ENCODE measurements at places on chromosomes 2 and 18. TPM values are rescaled to one million over a fixed set of nuclear protein-coding genes. Genes with fewer than 3 reads are reported as not detected.

The SMARCAL1 gene
- total RNA-seq: 29.0 TPM

The CTAGE1 gene
- not detected for total RNA-seq

The NBAS gene
- 38.5 TPM for total RNA-seq

The CFAP221 gene
- not detected for total RNA-seq

The IFIH1 gene
- 26.3 TPM for total RNA-seq

GRCh38 chr2:23603156-23603555 is 218.2 kb downstream of the KLHL29 start:
- DNase-seq: no peak
- H3K27ac ChIP-seq: no peak overlapping the region
- no peaks in the 10 kb centered on the region for H3K36me3 ChIP-seq
- no peaks in the 10 kb centered on the region for H3K27me3 ChIP-seq

DNA sequence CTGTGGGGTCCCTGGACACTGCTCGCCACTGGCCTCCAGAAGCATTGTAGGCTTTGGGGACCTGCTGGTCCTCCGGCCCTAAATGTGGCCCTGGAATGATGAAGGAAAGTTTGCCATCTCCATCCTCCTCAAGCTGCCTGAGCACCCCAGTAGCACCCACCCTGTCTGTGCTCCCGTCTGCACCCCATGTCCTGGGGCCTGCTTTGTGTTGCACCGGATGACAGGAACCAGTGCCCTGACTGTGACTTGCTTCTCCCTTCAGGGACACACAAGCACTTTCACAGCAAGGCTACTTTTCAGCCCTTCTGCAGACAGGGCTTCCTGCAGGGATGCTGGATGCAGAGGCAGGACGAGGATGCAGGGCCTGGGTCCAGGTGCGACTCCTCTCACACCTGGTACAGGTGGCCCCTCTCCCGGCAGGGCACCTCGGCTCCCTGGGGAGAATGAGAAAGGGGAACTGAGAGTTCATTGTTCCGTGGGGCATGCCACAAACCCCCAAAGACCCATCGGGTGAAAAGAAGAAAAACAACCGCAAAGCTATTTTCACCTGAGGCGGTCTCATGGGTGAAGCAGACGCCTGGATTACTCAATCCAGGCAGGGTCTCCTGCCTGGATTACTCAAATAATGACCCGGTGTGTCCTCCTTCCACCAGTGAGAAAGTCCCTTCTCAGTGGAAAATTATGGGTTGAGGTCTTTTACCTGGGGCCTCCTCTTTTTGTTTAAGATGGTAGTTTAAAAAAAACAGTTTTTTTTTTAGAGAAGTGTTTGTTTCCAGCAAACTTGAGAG is 74.9 kb downstream of the LONRF2 start:
- DNase-seq: no peak
- no peak overlapping the region for H3K27ac ChIP-seq
- H3K4me1 ChIP-seq: no peaks in the 10 kb centered on the region
- H3K4me3 ChIP-seq: no peak overlapping the region
- H3K27me3 ChIP-seq: peaks cover 2% of the 10 kb centered on the region

DNA sequence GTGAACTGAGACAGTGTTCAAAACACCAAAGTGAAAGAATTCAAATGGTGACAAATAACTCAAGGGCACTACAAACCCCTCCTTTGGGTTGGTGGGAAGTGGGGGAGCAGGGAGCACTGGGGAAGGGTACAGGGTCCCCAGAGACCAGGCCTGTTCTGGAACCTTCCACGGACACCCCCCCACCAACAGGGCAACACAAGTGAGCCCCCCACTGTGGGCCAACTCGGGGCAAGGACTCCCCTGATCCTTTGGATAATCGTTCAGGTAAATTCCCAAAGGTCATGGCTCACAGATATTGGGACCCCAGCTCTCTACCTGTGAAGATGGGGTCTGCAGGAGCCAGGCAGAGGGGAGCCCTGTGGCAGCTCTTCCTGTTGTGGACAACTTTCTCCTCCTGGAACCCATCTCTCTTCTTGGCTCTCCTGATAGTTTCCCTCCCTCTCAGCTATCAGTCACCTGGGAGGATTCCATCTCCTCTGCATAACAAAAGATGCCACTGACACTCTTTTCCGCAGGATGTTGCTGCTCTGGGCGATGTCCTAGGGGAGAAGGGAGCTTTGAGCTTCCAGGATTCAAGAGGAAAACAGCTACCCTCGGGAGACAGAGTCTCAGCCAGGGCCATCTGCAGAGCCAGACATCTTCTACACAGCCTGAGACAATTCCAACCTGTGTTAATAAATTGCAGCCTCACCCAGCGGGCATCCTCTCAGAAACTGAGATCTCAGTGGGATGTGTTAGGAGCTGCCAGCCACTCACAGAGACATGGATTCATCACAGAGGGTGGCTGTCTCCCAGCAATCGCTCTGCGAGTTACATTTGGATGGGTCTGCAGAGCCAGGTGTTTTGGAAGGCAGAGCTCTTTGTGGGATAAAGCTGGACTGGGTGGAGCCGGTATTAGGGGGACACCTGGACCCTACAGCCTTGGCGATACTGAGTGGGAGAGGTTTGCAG is 35.4 kb downstream of the MBP start:
- H3K27ac ChIP-seq: peak overlapping the region; percentile 78
- H3K27me3 ChIP-seq: no peaks in the 10 kb centered on the region
- peaks cover 63% of the 10 kb centered on the region for H3K36me3 ChIP-seq
- H3K4me1 ChIP-seq: peaks cover 80% of the 10 kb centered on the region
- H3K4me3 ChIP-seq: no peak overlapping the region

- H3K36me3 ChIP-seq: no peaks in the 10 kb centered on the region
- no peak for DNase-seq
- no peak overlapping the region for H3K27ac ChIP-seq
- no peak overlapping the region for H3K4me3 ChIP-seq
- no peaks in the 10 kb centered on the region for H3K27me3 ChIP-seq
Measured at GRCh38 chr18:55287935-55288868, 299.8 kb downstream of the TCF4 start.

GRCh38 chr2:197181491-197181890 is 129.1 kb downstream of the ANKRD44 start:
- peaks cover 55% of the 10 kb centered on the region for H3K36me3 ChIP-seq
- no peak overlapping the region for H3K4me3 ChIP-seq
- no peaks in the 10 kb centered on the region for H3K27me3 ChIP-seq
- H3K27ac ChIP-seq: no peak overlapping the region

- no peaks in the 10 kb centered on the region for H3K4me1 ChIP-seq
- H3K27me3 ChIP-seq: no peaks in the 10 kb centered on the region
- no peak overlapping the region for H3K27ac ChIP-seq
- H3K4me3 ChIP-seq: no peak overlapping the region
Measured at GRCh38 chr2:142707318-142707717, 170.1 kb upstream of the KYNU start.

- H3K36me3 ChIP-seq: no peaks in the 10 kb centered on the region
- H3K4me3 ChIP-seq: no peak overlapping the region
- H3K4me1 ChIP-seq: peaks cover 2% of the 10 kb centered on the region
- DNase-seq: no peak
- H3K27ac ChIP-seq: no peak overlapping the region
Measured at GRCh38 chr18:10130606-10131005, 216.8 kb downstream of the VAPA start.

DNA sequence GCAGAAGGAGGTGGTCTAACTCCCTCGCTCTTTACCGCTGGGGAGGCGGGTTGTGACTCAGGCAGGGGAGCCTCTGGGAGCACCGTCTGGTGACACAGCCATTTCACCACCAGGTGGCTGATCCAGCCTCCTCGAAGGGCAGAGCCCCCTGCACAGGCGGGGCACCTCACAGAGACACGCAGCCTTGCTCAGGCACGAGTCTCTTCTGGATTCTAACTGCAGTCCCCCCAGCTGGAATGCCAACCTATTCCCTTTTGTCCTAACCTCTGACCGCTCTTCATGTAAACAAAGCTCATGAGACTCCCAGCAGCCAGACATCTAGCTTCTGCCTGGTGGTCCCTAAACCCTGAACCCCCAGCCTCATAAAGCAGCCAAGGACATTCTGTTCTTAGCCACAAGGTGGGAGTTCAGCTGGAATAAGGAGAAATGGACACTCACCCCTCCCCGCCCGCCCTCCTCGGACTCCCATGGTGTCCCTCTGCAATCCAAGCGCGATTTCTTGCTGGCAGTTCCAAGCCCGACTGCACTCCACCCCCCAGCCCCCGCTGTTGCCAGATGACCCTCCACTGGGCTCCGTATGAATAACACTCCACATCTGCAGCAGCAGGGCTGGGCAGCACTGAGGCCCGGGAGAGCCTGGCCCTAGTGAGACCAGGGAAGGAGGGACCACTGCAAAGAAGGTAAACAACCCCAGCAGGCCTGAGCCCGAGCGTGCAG is 84.3 kb downstream of the TNS1 start:
- no peak for DNase-seq
- H3K4me3 ChIP-seq: no peak overlapping the region
- H3K27ac ChIP-seq: no peak overlapping the region
- no peaks in the 10 kb centered on the region for H3K36me3 ChIP-seq
- peaks cover 2% of the 10 kb centered on the region for H3K27me3 ChIP-seq

GRCh38 chr2:15650616-15651366 is 59.1 kb downstream of the DDX1 start:
- H3K27ac ChIP-seq: no peak overlapping the region
- no peaks in the 10 kb centered on the region for H3K36me3 ChIP-seq
- H3K27me3 ChIP-seq: no peaks in the 10 kb centered on the region
- DNase-seq: no peak
- H3K4me1 ChIP-seq: no peaks in the 10 kb centered on the region
- no peak overlapping the region for H3K4me3 ChIP-seq

DNA sequence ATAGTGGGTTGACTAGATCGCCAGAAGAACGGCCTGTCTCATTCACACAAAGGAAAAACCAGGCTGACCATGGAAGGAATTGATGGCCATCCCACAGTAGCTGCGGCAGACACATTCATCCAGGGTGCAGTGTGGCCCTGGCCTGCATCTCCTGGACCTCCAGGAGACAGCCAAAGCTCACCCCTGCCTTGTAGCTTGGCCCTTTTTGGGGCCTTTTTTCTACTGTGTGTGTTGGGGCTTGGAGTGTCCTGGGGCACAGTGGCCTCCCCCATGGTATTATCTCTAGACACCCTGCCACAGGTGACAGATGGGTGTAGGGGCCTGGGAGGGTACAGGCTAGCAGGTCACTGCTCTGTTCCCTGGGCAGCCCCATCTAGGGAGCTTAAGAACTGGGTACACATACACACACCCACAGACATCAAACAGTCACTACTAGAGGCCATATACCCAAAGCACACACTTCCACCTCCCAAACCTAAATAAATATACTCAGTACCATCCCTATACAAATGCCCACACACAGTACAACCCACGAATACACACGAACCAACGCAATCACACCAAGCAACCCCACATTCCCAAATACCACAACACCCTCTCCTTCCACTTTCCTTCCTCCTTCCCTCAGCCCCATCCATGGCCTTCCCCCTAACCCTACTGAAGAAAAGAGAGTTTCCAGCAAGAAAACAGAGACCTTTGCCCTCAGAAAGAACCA is 8.6 kb downstream of the EN1 start:
- peaks cover 3% of the 10 kb centered on the region for H3K4me1 ChIP-seq
- H3K27me3 ChIP-seq: peaks cover 82% of the 10 kb centered on the region
- H3K36me3 ChIP-seq: no peaks in the 10 kb centered on the region
- H3K27ac ChIP-seq: no peak overlapping the region

DNA sequence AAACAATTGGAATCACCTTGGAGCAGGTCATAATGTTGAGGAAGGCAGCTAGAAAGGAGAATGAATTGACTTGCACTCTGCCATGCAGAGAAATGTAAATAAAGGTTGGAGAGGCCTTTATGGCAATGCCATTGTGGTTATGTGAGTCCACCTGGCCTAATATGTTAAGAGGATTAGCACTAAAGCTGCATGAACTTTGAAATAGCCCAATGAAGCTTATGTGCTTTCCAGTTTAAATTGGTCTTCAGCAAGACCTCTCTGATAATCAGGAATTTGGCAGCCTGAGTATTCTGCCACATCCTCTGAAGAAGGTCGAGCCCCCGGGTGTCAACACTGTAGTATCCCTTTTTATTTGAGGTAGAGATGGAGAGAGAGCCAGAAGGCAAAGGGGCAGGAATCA is 464.9 kb downstream of the CDH2 start:
- H3K27me3 ChIP-seq: no peaks in the 10 kb centered on the region
- no peaks in the 10 kb centered on the region for H3K4me1 ChIP-seq
- no peaks in the 10 kb centered on the region for H3K36me3 ChIP-seq
- no peak for DNase-seq
- no peak overlapping the region for H3K4me3 ChIP-seq

DNA sequence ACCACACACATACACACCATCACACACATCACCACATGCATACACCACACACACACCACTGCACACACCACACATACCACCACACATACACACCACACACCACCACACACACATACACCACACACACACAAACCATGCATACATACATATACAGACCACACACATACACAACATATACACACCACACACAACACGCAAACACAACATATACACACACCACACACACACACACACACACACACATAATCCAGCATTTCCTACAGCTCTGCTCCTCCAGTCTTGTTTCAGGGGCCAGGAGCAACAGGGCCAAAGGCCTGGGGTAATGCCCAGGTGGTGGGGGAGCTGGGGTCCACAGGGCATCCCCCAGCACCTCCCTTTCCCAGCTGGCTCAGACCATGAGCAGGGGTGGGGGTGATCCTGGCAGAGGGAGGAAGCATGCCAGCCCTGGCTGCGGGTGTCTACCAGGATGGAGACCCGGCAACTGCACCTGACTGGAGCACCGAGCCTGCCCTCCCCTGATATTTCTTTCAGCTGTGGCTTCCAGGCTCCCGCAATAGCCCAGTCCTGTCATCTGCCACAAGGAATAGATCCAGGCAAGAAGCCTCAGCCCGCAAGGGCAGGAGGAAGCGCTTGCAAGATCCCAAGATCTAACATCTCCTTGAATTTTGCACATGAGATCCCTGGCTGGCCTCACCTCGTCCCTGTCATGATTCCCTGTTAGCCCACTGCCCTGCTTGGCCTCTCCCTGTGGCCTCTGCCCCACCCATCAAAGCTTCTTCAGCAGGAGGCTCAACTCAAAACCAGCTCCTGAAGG is 196.9 kb downstream of the TNS1 start:
- no peaks in the 10 kb centered on the region for H3K36me3 ChIP-seq
- no peak for DNase-seq
- H3K4me1 ChIP-seq: no peaks in the 10 kb centered on the region
- peaks cover 4% of the 10 kb centered on the region for H3K27me3 ChIP-seq
- H3K27ac ChIP-seq: no peak overlapping the region

DNA sequence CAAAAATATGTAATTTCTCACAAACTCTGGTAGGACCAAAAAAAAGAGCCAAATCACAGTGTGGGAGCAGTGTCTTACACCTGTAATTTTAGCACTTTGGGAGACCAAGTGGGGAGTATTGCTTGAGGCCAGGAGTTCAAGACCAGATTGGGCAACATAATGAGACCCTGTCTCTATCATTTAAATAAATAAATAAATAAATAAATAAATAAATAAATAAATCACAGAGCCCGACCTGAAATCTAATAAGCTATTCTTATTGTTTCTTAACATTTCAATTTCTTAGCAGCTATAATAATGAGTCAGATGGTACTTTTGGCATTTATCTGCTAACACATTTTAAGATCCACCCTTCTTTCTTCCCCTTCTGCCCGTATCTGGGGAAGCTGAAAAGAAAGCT is 1229.6 kb downstream of the SUCLG1 start:
- no peaks in the 10 kb centered on the region for H3K36me3 ChIP-seq
- H3K27ac ChIP-seq: no peak overlapping the region
- no peaks in the 10 kb centered on the region for H3K4me1 ChIP-seq
- DNase-seq: no peak
